NCI-H774 (cell line): ENCODE measurements at places on chromosomes 7 and 10.
A peak's percentile ranks its signal among the peaks of the same experiment; 100 is the strongest.

- DNase-seq = peak; percentile 60
These were observed 67.4 kb downstream of the REEP3 start for GRCh38 chr10:63588436-63589167.

GRCh38 chr10:108894402-108895301 lies 1028.7 kb downstream of the XPNPEP1 start:
- no peak for DNase-seq

DNA sequence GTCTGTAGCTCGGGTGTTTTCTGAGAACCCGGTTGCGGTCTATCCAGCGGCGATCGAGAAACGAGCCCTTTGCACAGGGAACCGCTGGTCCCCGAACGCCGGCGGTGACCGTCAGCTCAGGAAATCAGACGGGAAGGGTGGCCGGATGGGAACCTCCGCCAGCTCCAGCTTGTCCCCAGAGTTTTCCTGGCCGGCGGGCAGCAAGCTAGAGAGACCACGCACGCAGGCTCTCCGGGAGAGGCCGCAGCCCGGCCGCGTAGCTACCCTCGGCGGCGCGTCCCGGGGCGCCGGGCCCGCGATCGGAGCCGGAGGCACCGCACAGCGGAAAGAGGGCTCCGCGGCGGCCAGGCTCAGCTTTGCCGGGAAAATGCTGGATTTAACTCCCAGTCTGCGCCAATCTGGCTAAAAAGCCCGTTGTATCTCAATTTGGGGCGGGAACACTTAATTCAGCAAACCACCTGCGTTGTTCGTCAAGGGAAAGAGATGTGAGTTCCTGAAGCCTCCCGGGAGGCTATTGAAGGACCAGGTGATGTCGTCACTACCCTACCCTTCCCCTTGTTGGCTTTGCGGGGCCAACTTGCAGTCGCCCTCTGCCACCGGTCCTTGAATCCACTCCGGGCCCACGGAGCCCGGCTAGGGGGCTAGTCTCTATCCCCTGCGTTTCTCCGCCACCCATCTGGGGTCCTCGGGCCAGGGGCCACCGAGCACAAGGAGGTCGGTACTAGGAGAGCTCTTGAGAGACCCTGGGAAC lies 859 bp upstream of the CH25H start:
- DNase-seq = peak; percentile 4

GRCh38 chr7:90246171-90246570 lies 1.2 kb downstream of the CFAP69 start:
- DNase-seq = no peak

GRCh38 chr10:73042130-73042529 lies 54.5 kb downstream of the P4HA1 start:
- no peak for DNase-seq

- no peak for DNase-seq
These were observed 18.3 kb upstream of the PODXL start for GRCh38 chr7:131574741-131575140.

DNA sequence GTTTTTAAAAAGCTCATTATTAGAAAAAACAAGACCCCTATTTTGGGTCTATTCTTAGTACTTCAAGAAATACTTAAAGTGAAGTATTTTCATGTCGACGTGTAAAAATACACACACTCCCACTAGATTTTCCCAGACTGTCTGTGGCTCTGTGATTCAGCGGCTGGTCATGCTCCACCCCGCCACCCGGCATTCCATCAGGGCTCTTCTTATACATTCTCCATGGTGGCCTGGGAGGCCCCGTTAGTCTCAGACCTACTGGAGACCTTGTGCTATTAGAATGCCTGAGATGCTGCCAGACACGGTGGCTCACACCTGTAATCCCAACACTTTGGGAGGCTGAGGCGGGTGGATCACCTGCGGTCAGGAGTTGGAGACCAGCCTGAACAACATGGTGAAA lies 13.1 kb downstream of the TECPR1 start:
- DNase-seq = no peak

DNA sequence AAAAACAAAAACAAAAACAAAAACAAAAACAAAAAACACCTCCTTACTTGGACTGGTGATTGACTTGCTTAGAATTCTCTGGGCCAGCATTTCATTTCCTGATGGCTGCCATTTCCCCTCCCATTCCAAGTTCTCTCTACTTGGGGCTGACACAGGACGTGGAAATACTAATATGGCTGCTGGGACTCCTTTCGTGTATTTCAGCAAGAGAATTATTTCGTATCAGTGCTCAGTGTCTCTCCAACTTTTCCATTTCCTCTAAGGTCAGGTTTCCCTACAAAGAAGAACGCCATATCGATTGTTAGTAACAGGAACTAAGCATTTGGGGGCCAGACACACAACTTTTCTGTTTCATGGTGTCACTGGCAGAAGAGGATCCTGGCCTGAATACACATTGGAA lies 22.5 kb upstream of the VAX1 start:
- no peak for DNase-seq

GRCh38 chr10:96339956-96340904 lies 18.6 kb downstream of the OPALIN start:
- DNase-seq = peak; percentile 25

DNA sequence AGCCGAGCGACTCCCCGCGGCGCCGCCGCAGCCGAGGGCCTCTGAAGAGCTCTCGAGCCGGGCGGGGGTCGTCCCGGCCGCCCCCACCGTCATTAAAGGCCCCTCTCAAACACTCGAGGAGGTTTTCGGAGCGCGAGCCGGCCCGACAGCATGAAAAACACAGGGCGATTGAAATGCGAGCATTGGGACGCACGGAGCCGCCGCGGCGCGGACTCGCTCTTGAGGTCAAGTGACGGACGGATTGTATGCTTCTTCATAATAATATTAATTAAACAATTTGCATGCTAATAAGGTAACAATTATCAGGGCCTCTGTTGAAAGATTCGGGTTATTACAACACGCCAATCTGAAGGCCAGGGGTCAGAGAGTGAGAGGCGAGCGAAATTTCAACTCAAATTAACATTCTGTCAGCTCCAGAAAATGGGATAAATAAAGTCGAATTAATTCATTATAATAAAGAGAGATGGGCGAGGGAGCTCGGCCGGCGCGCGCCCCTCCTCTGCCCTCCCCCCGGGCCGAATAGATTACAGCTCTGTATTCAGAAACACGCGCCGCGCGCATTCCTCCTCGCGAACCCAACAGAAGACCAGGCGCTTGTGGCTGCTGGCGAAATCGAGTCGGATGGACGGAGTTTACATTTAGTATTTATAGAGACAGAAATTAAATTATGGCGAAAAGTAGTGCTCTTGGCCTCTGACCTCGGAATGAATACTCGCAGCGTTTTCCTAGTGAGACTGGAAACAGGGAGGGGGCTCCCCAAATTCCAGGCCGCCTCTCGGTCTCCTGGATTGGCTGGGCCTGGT lies 2.1 kb upstream of the UNCX start:
- no peak for DNase-seq

GRCh38 chr7:55563596-55564325 lies 8.5 kb downstream of the VOPP1 start:
- no peak for DNase-seq
